ENCODE measurements at places on chromosomes 12 and 14.

DNA sequence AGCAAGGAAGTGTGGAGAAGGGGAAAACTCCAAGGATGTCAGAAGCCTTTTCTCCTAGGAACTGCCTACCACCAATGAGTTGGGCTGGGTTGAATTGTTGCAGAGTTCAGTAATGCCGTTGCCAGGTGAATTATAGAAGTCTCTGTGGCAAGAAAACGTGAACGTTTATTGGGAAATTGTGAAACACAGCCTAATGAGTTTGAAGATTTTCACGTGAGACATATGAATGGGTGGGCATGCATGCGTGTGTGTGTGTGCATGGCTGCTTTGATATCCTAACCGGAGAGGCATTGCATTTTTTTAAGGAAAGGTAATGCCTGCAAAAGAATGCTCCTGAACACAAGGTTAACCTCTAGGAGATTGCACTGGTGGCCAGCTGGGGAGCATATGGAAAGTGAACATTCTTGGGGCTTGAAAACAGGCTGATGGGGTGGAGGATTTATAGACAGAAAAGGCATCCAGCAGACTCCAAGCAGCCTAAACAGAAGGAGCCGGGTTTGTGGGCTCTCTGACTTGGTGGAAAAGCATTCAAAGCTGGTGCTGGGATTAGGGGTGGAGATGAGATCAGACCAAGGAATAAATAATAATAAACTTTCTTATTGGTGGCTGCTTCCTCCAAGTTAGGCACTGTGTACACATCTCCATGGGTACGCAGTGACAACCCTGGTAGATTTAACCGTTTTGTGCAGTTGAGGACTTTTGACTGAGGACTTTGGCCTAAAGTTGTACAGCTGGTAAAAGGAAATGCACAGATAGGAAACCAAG is 67.8 kb downstream of the NTF3 start:
- no peak for DNase-seq

GRCh38 chr14:92353447-92353846 is 30.5 kb downstream of the SLC24A4 start:
- DNase-seq, result no peak

GRCh38 chr12:43114316-43114715 is 437.7 kb downstream of the ADAMTS20 start:
- no peak for DNase-seq

DNA sequence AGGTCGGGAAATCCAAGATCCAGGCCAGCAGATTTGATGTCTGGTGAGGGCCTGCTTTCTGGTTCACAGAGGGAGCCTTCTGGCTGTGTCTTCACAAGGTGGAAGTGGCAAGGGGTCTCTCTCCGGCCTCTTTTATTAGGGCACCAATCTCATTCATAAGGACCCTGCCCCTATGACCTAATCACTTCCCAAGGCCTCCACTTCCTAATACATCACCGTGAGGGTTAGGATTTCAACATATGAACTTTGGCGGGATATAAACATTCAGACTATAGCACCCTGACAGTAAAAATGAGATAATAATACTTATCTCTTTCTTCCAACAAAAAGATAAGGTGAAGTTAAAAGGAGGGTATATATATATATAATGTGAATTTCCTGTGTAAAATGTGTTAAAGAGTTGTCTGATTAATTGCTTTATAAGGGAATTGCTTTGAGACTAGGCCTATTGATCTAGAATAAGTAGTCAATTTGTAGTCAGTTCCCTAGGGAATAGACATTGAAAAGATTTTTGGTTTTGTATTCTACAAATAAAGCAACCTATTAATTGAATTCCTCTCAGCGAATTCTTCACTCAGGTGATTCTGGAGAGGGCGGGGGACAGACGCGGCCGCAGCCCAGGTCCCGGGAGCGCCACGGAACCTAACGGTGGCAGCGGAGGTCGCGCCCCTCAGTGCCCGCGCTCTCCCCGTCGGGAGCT is 516 bp upstream of the LGALS3 start:
- no peak for DNase-seq

DNA sequence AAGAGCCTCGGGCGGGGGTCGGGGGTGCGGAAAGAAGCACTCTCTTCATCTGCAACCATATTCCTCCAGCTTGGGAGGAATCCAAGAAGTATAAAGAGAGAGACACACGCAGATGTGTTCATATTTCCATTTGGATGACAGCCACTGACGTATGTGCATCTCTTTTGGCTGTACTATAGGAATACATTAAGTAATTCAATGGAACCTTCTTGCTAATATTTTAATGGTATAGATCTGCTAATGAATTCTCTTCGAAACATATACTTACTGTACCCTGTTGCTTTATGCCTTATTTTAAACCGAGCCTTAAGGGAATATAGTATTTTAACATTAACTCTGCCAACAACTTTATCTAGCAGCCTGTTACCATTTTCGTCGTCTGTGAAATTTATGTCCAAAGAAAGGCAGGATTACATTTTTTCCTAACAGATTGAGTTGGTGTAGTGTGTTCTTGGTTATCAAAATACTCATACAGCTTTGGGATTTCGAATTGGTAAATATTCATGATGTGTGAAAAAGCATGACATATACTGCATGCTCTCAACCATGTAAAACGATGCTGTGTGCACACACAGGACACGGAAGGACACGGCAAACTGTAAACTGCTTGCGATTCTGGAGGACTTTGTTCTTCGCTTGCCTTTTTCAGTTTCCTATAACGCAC is 84.5 kb downstream of the CCDC88C start:
- no peak for DNase-seq

- no peak for DNase-seq
Observed at GRCh38 chr12:13093848-13094220, 9.6 kb downstream of the GSG1 start.
